ENCODE measurements at places on chromosomes 7 and 10.
A peak's percentile ranks its signal among the peaks of the same experiment; 100 is the strongest.

- DNase-seq: no peak
Observed at GRCh38 chr7:6179620-6180343, 92.6 kb downstream of the CYTH3 start.

GRCh38 chr10:28411648-28412047 is 108.8 kb upstream of the MPP7 start:
- no peak for DNase-seq

DNA sequence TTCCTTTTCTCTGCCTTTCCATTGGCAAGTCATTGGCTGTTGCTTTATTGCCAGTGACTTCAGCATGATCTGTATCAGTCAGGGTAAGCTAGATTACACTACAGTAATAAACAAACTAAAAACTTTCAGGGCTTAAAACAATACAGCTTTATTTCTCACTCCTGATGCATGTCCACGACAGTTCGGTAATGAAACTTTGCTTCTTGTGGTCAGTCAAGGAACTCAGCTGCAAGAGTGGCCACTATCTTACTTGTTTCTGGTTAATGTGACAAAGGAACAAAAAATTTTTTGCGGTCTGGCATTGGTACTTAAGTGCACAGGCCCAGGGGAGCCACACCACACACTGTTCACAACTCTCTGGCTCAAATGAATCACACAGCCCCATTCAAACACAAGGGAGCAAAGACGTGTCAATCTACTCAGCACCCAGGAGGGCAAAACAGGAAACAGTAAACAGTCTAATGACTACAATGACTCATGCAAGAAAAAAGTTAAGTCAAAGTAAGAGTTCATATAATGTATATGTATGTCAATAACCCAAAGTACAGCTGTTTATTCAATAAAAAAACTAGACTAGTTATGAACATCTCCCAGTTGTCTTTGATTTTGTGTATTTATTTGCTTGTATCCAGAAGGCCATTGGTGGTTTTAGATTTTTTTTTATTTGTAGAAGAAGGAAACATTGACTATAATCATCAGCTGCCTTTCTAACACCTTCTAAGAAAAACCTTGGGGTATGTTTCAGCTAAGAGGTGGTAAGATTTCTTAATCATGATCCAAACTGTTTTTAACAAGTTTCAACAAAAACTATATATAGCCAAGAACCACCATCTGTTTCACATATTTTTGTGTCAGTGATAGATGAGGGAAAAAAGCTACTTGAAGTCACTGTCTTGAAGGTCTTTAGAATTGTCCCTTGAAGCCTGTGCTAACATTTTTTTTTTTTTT is 134.4 kb upstream of the FAM3C start:
- no peak for DNase-seq

DNA sequence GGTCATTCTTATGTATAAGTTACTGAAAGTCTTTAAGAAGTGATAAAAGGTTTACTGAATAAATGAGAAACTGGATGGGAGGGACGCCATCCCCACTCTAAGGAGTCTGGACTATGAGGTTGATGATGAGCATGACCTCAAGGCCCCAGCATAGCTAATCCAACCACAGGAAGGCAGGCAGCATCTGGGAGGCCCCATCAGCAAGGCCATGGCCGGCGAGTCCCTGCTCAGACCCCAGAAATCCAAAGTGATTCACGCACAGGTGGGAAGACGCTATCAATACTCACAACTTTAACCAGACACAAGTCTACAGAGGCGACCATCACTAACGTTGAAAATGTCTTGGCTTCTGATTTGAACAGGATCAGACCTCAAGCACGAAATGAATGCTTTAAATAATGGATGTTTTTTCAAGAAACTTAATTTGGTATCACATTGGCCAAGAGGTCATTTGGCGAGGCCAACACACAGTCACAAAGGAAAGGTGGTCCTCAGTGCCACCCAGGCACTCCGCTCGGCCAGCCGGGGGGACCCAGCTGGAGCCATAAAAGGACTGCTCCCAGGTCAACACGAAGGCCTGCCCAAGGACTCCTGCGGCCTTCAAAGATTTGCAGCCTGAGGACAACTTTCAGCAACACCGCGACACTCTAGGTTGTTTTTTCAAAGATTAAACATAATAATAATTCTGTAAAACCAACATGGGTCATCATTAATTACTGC is 228.5 kb downstream of the PTPRN2 start:
- DNase-seq: no peak

GRCh38 chr7:16984375-16984774 is 102.6 kb upstream of the AGR3 start:
- no peak for DNase-seq

DNA sequence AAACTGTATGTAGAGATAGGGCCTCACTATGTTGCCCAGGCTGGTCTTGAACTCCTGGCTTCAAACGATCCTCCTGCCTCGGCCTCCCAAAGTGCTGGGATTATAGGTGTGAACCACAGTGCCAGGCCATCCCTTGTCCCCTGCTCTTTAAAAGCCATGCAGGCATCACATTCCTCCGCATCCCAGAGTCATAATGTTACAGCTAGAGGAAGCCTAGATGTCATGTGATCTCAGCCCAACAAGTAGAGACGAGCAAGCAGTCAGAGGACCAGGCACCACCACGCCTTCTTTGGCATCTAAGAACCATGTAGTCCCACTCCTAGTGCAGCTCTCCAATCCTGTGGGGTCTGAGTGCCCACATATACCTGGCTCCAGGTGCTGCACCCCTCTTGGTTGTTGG is 13.1 kb downstream of the PODXL start:
- DNase-seq: no peak

DNA sequence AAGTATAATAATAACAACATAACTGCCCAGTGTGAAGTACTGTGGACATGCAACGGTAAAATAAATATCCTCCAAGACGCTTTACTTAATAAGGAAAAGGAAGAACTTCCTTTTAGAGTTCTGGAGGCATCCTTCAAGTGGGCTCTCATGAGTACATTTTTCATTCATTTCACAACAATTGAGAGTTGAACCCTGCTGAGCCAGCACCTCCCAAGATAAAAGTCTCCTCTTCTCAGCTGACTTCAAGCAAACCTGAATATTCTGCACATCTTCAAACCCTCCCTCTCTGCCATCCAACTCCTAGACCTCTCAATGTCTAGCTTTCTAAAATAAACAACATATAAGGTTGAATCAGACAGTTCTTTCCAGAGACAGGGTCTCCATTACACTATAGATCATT is 7.5 kb downstream of the CCDC71L start:
- no peak for DNase-seq

GRCh38 chr10:42887734-42888503 is 105.3 kb downstream of the BMS1 start:
- no peak for DNase-seq

- DNase-seq: no peak
Observed at GRCh38 chr10:86898511-86898910, 58.9 kb downstream of the MMRN2 start.

DNA sequence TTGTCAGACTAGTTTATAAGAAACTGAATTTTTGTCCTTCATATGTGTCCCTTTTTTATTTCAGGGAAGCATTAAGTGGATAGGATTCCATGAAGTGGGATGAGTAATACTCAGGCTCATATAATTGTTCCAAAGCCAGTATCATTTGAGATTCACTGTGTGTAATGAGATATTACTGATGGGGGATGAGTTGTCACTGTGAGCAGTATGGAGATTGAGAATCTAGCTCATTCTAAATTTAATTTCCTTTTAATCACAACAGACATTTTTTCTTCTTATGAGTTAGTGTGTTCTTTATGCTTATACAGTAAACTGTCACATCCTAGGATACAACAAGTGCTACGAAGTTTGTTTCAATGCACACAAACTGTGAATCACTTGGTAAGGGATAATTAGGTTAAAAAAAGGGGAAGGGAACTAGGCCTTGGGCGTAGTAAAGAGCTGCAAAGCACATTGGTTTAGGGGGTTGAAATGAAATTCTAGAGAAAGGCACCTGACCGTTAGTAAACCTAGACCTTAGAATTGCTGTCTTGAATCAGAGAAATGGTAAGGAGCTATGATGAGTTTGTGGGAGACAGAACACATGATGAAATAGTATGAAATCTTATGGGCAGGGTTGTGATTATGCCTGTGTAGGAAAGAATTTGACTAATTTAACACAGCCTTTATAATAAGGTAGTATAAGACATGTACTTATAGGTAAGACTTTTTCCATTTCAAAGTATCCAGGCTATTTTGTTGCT is 153.4 kb downstream of the MLLT10 start:
- no peak for DNase-seq

DNA sequence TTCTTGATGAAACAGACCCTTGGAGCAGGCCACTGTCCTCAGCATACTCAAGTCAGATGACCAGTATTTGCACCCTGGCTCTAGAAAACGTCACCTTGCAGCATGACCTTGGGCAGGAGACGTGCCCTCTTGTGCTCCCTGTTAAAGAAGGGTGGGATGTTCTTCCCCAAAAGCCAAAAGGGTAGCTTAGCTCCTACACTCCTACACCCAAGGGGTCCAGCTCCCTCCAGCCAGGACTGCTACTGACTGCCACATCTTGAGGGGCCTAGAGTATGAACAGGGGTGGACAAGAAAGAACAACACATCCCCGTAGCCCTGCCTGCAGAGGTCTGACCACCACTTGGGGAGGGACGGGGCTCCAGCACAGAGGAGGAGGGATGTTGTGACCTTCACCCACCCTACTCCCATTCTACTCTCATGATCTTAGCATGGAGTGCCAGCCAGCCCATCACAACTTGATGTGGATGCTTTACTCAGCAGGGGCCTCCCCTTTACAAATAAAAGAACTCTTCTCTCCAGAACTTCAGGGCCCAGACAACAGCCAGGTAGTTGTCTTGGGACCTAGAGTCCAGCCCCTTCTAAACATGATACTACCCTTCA is 165.3 kb upstream of the ZMIZ1 start:
- DNase-seq: no peak

GRCh38 chr7:45601094-45601493 is 26.9 kb downstream of the ADCY1 start:
- DNase-seq: peak; percentile 6

DNA sequence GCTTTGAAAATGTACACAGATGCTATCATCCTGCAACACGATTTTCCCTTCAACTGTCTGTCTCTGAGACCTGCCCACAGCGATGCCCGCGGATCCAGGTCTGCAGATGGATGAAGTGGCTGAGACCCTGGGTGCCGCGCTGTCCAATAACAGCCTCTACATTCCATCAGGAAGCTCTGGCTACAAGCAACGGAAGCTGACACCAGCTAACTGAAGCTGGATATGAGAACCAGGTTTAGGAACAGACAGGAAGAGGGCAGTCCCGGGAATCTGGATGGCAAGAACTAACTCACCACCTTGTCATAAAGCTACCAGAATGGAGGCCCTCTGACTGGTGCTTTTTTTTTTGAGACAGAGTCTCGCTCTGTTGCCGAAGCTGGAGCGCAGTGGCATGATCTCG is 32.3 kb upstream of the CTBP2 start:
- DNase-seq: no peak

DNA sequence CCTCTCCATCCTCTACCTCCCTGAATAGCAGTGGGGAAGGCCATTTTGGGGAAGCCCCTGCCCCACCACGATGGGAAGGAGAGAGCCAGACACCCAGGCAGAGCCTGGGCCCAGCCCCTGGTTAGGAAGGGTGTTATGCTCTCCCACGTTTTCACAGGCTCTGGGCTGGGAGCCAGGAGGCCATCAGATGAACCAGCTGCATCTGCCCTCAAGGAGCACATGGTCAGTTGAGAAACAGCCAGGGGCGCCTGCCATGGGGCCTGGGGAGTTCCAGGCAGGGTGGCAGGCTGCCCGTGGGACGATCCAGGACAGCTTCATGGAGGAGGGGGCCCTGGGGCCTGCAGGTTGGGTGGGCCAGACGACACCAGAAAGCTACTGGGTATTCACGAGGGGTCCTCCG is 47.5 kb downstream of the CAMK2B start:
- DNase-seq: peak; percentile 5

DNA sequence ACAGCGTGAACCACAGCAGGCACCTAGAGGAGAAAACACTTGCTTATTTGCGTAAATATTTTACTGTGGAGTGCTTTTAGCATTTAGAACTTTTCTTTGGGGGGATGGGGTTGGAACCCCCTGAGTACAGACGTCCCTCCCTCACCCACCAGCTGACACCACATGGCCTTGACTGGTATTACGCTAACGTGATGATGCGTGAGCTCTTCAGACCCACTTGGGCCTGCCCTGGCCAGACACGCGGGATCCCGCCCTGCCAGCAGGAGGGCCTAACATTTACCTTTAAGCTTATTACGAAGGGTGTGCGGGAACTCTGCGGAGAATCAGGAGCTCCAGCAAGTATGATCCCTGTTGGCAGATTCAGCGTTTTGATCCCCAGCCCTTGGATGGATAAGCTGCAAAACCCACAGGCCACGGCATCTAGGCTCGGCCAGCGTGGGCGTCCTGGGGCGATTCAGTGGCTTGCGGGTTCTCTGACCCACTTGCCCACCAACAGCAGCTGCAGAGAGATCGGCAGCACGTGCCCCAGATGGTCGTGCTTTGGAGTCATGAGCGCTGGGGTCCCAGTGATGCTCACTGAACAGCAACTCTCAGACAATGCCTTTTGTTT is 545.5 kb upstream of the FOXK1 start:
- peak; percentile 67 for DNase-seq

All from WERI-Rb-1 (cell line).